ENCODE measurements at places on chromosomes 3 and 15.

GRCh38 chr3:48423241-48423882 lies 6.5 kb downstream of the PLXNB1 start:
- DNase-seq, result no peak

DNA sequence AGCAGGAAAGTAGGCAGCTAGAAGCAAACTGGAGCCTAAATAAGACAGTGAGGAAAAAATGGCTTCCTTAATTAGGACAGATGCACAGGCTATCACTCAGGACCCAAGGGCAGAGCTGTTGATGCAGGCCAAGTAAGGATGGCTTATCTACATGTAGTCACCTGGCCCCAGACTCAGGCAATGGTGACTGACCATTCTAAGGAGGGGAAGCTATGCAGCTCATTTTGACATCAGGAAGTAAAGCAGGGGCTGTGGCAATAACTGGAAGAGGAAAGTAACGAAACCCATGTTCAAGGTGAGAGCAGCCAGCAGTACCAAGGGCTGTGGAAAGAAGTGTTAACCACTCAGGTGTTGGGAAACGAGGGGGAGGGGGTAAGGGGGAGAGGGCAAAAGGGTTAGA lies 16.2 kb downstream of the ACAD11 start:
- no peak for DNase-seq

- no peak for DNase-seq
Measured at GRCh38 chr3:69385723-69386555, at the start of gene FRMD4B. Gene FRMD4B, minus strand, starts transcription at chr3:69386088. Its CDS starts 99 bp downstream, at chr3:69385989.

- DNase-seq, result no peak
Measured at GRCh38 chr3:21839592-21839991, 88.6 kb upstream of the ZNF385D start.

- DNase-seq, result no peak
Measured at GRCh38 chr3:177602601-177603147, 405.4 kb upstream of the TBL1XR1 start.

GRCh38 chr15:45088801-45089711 lies 24.9 kb downstream of the DUOX2 start:
- DNase-seq, result no peak

DNA sequence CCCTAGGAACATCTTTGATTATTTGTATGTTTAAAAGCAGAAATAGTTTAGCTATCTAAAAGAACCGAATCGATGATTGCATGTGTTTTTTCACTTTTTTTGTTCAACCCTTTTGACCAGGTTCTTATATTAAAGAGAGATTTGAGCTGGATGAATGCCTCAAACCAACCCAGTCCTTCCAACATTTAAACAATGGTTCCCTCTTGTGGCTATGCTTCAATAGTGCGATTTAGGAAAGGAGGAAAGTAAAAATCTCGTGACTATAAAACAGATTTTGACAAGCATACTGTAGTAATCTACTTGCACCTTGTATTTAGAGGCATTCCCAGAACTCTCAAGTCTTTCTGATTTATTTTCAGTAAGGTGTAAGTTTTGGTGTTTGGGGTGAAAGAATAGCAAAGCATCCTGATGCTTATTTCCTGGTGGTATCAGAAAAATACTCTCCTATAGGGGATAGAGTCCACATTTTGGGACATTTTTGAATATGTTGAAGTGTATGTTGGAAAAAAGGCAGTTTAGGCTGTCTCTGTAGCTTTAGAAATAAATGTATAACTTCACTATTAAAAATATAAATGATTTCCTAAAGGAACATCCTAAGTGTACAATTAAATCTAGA lies 159.6 kb upstream of the KCNH8 start:
- DNase-seq, result no peak

DNA sequence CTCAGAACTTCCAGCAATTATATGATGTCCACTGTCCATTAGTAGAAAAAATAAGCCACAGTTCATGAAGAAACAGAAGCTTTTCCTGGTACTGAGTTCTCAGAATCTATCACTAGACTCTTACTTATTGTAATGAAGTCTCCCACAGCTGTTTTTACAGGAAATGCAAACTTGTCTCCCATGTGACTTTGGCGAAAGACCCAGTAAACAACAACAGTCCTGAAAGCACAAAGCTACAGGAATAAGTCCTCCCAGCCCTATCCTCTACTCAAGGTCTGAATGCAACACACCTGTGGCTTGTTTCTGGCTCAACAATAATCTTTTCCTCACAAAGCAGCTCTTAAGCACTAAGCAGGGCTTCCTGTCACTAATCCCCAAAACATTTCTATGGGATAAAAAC lies 55.9 kb downstream of the EOMES start:
- DNase-seq, result no peak

DNA sequence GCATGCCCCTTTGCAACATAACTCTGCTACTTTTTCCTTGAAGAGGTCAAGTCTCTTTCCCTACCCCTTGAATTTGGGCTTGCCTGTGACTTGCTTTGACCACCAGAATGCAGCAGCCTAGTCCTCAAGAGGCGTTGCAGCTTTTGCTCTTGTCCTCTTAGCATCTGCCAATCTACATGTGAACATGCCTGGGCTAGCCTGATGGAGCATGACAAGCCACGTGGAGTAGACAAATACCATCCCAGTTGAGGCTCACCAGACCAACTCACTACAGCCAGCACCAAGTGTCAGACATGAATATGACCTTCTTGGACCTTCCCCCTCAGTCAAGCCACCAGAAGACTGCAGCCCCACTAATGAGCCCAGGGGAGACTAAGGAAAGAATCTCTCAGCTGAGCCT lies 32.9 kb downstream of the AMOTL2 start:
- no peak for DNase-seq

- no peak for DNase-seq
Measured at GRCh38 chr3:24937228-24937627, 442.6 kb upstream of the THRB start.

DNA sequence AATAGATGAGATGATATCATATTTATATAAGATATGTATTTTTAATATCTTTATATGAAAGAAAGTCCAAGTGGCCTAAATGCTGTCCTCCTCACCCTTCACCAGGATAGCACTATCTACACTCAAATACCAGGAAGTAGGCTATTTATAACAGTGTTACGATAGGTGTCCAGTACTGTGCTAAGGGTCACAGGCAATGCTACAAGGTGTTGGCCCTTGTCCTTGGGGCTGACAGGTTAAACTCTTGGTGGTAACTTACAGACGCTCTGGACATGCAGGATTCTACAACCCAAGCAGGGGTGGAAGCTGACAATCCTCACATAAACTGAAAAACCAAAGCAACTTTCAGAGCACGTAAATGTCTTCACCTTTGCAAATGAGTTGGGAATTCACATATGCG lies 22.3 kb downstream of the NCEH1 start:
- DNase-seq, result no peak

DNA sequence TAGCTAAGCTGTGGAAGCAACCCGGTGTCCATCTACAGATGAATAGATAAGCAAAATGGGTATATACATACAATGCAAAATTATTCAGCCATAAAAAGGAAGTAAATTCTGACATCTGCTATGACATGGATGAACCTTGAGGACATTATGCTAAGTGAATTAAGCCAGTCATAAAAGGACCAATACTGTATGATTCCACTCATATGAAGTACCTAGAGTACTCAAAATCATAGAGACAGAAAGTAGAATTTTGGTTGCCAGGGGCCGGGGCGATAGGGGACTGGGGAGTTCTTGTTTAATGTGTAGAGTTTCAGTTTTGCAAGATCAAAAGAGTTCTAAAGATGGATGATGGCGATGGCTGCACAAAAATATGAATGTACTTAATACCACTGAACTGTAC lies 10.3 kb downstream of the EID1 start:
- DNase-seq, result no peak

DNA sequence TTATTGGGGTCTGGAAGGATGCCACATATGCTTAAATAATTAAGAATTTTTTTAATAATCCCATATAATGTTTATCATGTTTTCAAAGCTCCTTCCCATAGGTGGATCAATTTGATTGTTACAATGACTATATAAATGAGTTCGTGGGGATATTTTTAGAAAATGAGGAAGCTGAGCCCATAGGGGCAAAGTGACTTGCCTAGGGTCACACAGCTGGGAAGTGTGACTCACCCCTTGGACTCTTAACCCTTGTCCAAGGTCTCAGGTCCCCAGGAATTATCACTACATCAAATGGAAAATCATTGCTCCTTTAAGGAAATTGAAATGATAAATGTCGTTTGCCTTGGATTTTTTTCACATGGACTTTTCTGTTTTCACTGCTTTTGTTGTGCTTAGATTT lies 161.2 kb upstream of the RGMA start:
- no peak for DNase-seq

DNA sequence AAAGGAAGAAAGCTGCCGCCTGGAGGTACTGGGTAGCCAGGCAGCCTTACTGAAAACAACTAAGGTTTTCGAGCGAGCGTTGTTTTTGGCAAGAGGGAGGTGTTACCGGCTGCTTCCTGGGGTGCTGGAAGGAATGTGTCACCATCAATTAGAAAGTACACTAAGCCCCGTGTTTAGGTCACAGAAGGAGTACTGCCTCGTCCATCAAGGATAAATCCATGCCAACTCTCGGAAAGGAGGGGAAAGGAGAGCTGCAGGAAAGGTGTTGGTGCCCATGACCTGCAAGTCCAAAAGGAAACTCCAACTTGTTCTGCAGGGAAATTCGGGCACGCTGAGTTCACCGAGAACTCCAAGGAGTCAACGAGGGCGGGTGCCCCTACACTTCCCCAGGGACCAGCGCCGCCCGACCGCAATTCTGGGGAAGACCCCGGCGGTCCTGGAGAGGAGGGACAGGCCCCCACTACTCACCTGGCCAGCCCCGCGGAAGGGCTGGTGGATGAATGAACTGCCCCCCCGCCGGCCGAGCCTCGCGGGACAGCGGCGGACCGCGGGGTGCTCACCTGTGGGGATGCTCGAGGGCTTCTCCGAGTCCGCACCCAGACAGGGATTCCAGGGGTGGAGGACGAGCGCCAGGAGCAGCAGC lies 542 bp downstream of the PLOD2 start:
- no peak for DNase-seq

GRCh38 chr15:70164156-70164900 lies 66.6 kb upstream of the TLE3 start:
- no peak for DNase-seq

GRCh38 chr3:5138214-5138981 lies 16.3 kb downstream of the ARL8B start:
- DNase-seq, result no peak

DNA sequence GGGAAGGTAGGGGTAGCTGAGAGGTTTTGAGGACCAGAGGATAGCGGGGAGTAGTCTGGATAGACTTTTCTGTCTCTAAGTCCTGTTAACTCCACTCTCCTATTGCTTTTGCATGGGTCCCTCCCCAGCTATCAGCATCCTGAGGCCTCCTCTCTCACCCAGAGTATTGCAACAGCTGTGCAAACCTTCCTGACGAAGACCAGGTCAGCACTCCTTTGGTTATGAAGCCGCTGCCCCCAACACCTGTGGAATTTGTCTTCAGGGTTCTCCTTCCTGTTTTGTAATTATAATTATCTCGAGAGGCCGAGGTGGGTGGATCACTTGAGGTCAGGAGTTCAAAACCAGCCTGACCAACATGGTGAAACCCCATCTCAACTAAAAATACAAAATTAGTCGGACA lies 24.8 kb downstream of the TYRO3 start:
- DNase-seq, result no peak

DNA sequence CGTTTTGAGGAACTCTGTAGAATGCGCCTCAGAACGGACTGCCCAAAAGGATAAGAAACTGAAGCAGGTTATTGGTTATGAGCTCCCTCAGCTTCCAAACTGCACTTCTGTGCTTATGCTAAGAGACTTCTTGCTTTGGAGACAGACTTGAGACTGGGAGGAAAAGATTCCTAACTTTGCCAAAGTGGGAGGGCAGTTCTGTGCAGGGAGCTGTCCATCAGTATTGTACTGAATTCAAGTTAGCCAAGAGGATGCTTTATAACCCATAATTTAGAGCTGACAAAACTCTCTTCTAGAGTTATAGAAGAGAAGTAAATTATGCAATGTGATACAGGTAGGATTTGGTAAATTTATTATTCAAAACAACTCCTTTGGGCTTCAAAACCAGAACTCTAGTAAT lies 519.8 kb upstream of the GBE1 start:
- no peak for DNase-seq

DNA sequence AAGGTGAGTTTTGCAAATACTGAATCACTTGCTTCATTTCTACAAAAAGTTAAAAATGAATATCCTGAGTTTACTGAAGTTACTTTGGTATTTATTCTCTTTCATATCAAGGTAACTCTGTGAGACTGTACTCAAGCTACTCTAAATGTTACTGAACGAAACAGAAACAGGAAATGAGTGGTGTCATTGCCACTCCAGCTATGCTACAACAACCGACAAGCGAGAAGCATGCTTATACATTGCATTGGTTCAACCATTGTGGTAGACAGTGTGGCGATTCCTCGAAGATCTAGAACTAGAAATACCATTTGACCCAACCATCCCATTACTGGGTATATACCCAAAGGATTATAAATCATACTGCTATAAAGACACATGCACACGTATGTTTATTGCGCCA lies 313.2 kb upstream of the THBS1 start:
- DNase-seq, result no peak

DNA sequence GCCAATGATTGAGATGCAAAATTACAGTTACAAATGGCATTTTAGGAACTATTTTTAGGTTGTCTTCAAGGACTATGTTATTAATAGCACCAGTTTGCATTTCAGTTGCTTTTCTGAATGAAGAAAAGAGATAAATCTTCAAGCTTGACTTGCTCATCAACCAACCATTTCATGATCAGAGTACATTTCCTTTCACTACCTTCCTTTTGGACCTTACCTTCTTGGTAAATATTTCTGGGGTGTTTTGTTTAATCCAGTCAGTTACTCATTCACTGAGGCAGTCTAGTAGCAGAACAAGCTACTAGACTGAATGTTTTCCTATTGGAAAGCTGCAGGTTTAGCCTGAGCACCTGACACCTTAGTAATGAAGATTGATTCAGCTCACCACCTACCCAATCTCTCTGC lies 8.2 kb downstream of the SLC27A2 start:
- DNase-seq, result no peak

- DNase-seq, result no peak
Measured at GRCh38 chr3:76470285-76470684, 569.6 kb upstream of the ROBO2 start.

DNA sequence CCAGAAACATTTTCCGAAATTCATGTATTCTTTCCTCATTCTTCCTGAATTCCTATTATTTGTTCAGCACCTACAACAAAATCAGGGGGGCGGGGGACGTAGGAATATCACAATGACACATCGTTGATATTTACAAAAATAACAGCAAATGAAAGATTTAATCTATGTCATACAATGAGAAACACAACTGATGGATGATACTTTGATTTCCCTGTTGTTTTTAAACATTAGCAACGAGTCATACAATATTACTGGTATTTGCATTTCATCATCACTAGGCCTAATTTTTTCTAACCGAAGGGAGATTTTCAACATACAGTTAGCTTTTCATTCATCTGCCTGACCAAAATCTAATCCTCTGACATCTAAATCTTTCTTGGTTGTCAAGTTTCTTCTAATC lies 45.3 kb upstream of the INO80 start:
- no peak for DNase-seq

GRCh38 chr3:191339316-191339917 lies 9.1 kb upstream of the UTS2B start:
- DNase-seq, result no peak

DNA sequence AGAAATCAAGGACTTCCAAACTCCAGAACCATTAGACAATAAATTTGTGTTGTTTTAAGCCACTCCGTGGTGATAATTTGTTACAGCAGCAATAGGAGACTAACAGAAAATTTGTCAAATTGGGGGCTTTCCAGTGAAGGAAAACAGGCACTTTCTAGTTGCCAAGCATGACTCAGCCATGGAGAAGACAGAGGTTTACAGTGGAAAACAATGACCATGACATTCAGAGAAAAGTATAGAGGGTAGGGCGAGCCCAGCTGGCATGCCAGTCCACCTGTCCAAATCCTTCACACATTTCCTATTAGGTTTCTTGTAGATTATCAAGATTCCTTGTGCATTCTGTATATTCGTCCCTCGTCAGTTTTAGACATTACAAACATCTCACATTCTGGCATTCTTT lies 24.9 kb downstream of the SLCO2A1 start:
- no peak for DNase-seq

Data from stimulated activated CD4-positive, alpha-beta T cell treated with anti-CD3 and anti-CD28 coated beads, Interleukin-12 subunit alpha, Interleukin-12 subunit beta, amount 100 ng/mL, for 48 hours (primary cell).